HCT116 (cell line): ENCODE measurements at places on chromosomes 7 and 10. TPM values are rescaled to one million over a fixed set of nuclear protein-coding genes. Genes with fewer than 3 reads are reported as not detected.

The SVOPL gene
- not detected for total RNA-seq

DNA sequence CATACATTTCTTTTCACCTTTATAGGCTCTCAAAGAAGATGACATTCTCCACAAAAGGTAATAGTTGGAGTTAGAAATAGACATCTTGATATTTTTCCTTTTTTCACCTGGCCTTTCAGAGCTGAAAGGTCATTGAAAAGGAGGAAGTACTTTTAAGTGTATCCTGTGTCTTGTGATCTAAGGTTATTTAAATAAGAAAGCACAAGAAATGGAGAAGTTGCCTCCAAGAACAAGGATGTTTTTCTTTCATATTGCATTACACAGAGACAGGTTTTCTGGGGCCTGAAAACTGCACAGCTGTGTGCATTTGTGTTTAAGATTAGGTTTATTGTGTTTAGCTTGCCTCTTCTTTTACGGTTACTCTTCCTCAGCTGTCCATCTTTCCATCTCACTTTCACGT, 103.4 kb upstream of the SEMA3D start:
- no peaks in the 10 kb centered on the region for H3K4me1 ChIP-seq
- H3K27me3 ChIP-seq: no peaks in the 10 kb centered on the region
- H3K27ac ChIP-seq: no peak overlapping the region
- H3K4me3 ChIP-seq: no peak overlapping the region
- no peaks in the 10 kb centered on the region for H3K36me3 ChIP-seq

The CHST15 gene
- total RNA-seq: 47.2 TPM

DNA sequence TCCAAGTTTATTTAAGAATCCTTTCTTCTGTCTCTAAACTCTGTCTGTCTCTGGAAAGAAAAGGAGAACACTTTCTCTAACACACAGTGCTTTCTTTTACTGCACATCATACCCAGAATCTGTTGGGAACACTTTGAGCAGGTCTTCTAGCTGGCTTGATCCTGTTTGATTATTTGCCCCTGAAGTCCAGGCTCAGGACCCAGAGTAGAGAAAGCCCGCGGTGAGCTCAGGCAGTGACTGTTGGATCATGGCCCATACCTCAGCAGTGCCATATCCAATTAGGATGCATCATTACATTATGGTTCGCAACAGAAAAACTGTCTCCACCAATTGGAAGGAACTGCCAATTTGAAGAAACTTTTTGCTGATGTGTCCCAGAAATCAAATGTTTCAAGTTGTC, 51.4 kb downstream of the ATOH7 start:
- no peaks in the 10 kb centered on the region for H3K27me3 ChIP-seq
- no peak overlapping the region for H3K27ac ChIP-seq
- no peaks in the 10 kb centered on the region for H3K4me1 ChIP-seq
- no peak for DNase-seq
- no peak overlapping the region for H3K4me3 ChIP-seq

DNA sequence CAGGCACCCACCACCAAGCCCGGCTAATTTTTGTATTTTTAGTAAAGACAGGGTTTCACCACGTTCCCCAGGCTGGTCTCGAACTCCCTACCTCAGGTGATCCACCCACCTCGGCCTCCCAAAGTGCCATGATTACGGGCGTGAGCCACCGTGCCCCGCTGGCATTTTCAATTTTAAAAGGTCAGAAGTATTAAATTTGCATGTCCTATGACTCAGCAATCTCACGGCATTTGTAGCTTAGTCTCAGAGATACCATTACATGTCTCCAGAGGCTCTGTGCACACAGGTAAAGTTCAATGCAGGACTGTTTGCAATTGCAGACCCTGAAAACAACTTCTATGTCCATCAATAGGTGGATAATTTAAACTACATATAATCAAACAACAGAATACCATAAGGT, 99.2 kb downstream of the DLG5 start:
- peaks cover 6% of the 10 kb centered on the region; the same call in 1 of the 2 replicates for H3K4me1 ChIP-seq
- H3K27me3 ChIP-seq: no peaks in the 10 kb centered on the region

DNA sequence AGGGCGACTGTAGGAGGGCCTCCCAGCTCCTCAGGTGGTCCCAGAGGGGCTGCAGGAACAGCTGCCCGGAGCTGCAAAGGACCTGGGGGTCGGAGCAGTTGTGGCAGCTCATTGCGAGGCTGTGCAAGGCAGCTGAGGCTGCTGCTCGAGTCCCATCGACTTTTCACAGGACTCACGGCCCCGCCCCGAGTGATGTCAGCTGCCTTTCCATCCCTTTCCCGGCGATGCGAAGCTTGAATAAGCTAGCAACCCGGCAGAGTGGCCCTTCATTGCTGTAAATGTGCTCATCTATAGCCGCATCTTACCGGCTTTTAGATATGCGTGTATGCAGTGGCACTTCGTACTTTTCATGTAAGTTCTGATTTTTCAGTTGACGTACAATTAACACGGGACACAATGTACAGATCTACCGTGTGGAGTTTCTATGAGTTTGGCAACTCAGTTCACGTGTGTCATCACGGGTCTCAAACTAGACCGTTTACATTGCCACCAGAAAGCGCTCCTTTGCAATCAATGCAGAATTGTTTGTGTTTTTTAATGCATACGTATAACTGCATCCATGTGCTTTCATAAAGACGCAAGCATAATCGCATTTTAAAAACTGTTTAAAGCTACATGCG, at the start of gene CH25H:
Gene CH25H (minus strand): TSS at position 137 of the 620 bp plus-strand sequence. CDS start 25 bp downstream, at position 112.
- H3K27me3 ChIP-seq: no peaks in the 10 kb centered on the region
- H3K36me3 ChIP-seq: no peaks in the 10 kb centered on the region
- H3K27ac ChIP-seq: no peak within 1 kb of the TSS
- no peak for DNase-seq

DNA sequence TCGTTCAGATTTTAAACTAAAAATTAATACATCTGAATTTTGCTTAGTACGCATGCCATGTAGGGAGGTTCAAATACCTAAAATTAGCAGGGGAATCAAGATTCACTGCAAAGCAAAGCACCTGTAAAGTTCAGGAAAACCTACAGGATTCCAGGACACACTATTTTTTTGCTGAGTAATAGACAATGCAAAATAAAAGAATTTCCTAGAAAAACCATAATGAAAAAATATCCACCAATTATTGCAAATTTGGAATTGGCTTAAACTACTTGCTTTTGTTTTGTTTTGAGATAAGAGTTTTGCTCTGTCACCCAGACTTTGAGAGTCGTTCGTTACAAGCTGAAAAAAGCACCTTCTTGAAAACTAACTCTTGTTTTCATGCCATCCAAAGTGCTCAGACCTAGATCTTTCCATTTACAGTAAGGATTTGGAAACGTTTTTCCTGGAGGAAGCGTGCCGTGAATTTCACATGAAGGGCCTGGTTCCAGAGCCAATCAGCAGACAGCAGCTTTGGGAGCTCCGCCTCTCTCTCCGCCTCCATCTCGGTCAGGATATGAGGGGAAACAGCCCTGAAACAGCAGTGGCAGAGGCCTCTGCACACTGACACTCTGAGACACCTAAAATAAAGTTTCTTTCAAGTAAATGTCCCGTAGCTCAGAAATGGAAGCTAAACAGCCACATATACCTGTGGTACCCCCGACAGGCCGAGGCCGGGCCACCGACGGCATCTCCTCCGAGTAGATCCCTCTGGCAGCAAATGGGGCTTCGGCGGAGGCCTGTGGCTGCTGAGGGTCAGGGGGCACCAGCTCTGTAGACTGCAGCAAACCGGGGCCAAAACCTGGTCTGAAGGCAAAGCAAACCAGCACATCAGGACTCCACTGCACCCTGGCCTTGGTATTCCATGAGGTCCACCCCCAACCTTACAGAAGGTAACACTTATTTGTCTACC, 45.9 kb upstream of the ATP6V0A4 start:
- no peaks in the 10 kb centered on the region for H3K4me1 ChIP-seq
- no peak overlapping the region for H3K4me3 ChIP-seq
- H3K27me3 ChIP-seq: no peaks in the 10 kb centered on the region
- DNase-seq: no peak
- no peak overlapping the region for H3K27ac ChIP-seq

The GJD4 gene
- total RNA-seq: not detected

DNA sequence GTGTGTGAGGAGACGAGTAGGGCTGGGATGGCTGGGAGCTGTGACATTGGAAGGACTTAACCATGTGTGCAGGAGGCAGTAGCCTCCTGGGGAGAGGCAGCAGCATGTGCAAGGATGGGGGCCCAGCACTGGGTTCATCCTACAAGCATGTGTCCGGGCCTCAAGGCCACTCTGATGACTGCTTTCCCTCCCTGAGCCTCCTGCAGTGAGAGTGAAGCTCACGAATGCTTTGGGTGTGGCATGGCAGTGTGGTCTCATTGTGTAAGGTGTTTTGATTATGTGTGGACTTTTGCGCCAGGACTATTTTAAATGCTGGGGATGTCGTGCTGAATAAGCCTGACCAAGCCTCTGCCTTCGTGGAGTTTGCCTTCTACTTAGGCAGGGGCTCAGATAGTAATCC, 122.0 kb upstream of the INSYN2A start:
- H3K27ac ChIP-seq: no peak overlapping the region
- no peak overlapping the region for H3K4me3 ChIP-seq

The RSU1 gene
- total RNA-seq: 29.5 TPM

The TBRG4 gene
- total RNA-seq: 136 TPM

The METTL27 gene
- 30.4 TPM for total RNA-seq

- H3K4me1 ChIP-seq: peaks cover 42% of the 10 kb centered on the region
- no peak for DNase-seq
- no peak overlapping the region for H3K4me3 ChIP-seq
- no peak overlapping the region for H3K27ac ChIP-seq
- no peaks in the 10 kb centered on the region for H3K27me3 ChIP-seq
These were observed 651.6 kb upstream of the IGFBP3 start for GRCh38 chr7:46572691-46573090.

The SEMA3E gene
- total RNA-seq: 1.6 TPM

The OIT3 gene
- not detected for total RNA-seq

The SPDYE9 gene
- total RNA-seq: not detected

- H3K4me1 ChIP-seq: no peaks in the 10 kb centered on the region
- no peak overlapping the region for H3K4me3 ChIP-seq
- no peak overlapping the region for H3K27ac ChIP-seq
- H3K27me3 ChIP-seq: no peaks in the 10 kb centered on the region
- DNase-seq: no peak
These were observed 24.5 kb upstream of the C1GALT1 start for GRCh38 chr7:7157887-7158271.

The TMEM236 gene
- total RNA-seq: 0.07 TPM

- no peak overlapping the region for H3K4me3 ChIP-seq
- peaks cover 16% of the 10 kb centered on the region for H3K27me3 ChIP-seq
- H3K36me3 ChIP-seq: no peaks in the 10 kb centered on the region
- H3K27ac ChIP-seq: no peak overlapping the region
These were observed 130.0 kb downstream of the PLXNA4 start for GRCh38 chr7:132446260-132446659.

- peaks cover 20% of the 10 kb centered on the region; the same call in 1 of the 2 replicates for H3K27me3 ChIP-seq
- H3K36me3 ChIP-seq: no peaks in the 10 kb centered on the region
- H3K27ac ChIP-seq: no peak overlapping the region
- H3K4me1 ChIP-seq: no peaks in the 10 kb centered on the region
- H3K4me3 ChIP-seq: no peak overlapping the region
These were observed 134.1 kb downstream of the ADARB2 start for GRCh38 chr10:1603181-1603580.

DNA sequence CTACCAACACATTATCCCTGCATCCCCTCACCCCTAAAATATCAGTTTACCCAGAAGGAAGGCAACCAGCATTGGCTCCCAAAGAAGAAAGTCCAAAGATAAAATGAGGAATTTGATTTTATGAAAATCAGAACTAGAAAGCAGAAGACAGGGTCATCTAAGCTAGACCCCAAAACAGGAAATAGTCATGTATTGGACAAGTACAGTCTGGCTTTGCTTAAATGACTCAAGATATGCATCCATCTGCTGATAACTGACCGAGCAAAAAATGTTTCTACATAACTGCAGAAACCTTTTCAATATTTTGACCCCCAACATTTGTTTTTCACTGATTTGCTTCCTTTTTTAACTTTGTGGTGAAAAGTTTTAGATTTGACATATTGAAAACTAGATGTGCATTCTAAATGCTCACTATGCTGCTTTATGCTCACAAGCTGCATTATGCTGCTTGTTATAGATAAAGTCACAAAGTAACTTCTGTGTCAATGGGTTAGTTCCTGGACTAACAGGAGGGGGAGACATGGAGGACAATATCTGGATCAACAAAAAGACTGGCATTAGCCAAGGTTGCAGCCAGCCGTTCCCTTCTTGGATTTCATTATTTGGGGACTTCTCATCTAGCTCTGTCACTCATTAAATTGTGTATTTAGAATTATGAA, 227.0 kb downstream of the INHBA start:
- no peak for DNase-seq
- H3K27me3 ChIP-seq: no peaks in the 10 kb centered on the region
- H3K36me3 ChIP-seq: no peaks in the 10 kb centered on the region
- H3K4me1 ChIP-seq: no peaks in the 10 kb centered on the region
- H3K27ac ChIP-seq: no peak overlapping the region

The VIPR2 gene
- 0.10 TPM for total RNA-seq

DNA sequence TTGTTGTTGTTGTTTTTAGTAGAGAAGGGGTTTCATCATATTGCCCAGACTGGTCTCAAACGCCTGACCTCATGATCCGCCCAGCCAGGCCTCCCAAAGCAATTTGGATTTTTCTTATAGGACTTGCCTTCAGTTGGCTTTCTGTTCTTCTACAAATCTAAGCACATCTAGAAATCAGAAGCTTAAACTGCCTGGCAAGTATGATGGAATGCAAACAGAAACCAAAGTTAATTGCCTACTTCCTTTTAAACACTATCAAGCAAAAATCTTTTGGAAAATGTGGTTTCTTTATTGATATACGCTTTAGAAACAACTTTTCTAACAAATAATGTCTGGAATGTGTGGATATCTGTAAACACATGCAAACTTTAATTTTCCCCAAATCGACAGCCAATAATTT, 64.9 kb downstream of the USP6NL start:
- H3K27me3 ChIP-seq: no peaks in the 10 kb centered on the region
- H3K4me3 ChIP-seq: no peak overlapping the region
- DNase-seq: no peak

- no peaks in the 10 kb centered on the region for H3K36me3 ChIP-seq
- peaks cover 10% of the 10 kb centered on the region for H3K4me1 ChIP-seq
- no peak for DNase-seq
- no peak overlapping the region for H3K4me3 ChIP-seq
These were observed 242.9 kb downstream of the PTEN start for GRCh38 chr10:88106366-88106765.

- peaks cover 47% of the 10 kb centered on the region for H3K27me3 ChIP-seq
- DNase-seq: no peak
- no peaks in the 10 kb centered on the region for H3K4me1 ChIP-seq
- no peaks in the 10 kb centered on the region for H3K36me3 ChIP-seq
These were observed 279.7 kb downstream of the CCSER2 start for GRCh38 chr10:84608126-84608525.

The CCDC3 gene
- total RNA-seq: 10.5 TPM

The OTUD1 gene
- 5.7 TPM for total RNA-seq

The HTRA1 gene
- 0.39 TPM for total RNA-seq

DNA sequence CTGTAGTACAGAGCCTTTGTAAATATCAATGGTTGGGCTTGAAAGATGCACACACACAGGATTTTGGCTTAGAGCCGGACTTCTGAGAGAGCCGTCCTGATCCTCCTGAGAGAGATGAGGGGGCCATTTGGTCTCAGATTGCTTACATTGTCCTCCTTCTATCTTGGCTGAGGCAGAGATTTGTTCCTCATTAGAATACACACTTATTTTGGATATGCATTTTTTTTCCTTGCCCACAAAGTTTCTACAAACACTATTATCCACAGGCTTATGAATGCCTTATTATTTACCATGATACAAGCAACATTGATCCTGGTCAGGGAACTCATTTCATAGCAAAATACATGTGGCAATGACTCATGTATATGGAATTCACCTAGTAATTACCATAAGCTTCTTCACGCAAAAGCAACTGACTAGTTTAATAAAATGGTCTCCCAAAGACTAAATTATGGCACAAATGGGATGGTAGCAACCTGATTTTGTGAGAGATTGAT, 175.3 kb downstream of the MDFIC start:
- no peaks in the 10 kb centered on the region for H3K27me3 ChIP-seq
- no peak overlapping the region for H3K4me3 ChIP-seq
- H3K4me1 ChIP-seq: peaks cover 13% of the 10 kb centered on the region; the same call in 1 of the 2 replicates
- no peaks in the 10 kb centered on the region for H3K36me3 ChIP-seq
- no peak overlapping the region for H3K27ac ChIP-seq

The OR2A12 gene
- not detected for total RNA-seq
